KG1 (cell line): ENCODE measurements at places on chromosomes 2 and 18.

DNA sequence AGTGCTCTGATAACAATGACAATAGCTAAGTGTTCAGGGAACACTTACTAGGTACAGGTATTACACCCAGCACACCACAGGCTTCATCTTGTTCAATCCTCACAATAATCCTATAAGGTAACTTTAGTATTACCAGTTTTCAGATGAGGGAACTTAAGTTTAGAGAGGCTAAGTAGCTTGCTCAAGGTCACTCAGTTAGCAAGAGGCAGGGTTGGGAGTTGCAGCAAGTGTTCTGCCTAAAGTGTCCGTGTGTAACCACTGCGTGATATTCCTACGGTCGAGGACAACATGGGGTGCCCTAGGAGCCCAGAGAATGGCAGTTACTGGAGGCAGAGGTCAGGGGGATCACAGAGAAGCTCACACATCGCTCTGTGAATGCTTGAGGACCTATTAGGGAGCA lies 30.2 kb upstream of the EGR4 start:
- DNase-seq: no peak

DNA sequence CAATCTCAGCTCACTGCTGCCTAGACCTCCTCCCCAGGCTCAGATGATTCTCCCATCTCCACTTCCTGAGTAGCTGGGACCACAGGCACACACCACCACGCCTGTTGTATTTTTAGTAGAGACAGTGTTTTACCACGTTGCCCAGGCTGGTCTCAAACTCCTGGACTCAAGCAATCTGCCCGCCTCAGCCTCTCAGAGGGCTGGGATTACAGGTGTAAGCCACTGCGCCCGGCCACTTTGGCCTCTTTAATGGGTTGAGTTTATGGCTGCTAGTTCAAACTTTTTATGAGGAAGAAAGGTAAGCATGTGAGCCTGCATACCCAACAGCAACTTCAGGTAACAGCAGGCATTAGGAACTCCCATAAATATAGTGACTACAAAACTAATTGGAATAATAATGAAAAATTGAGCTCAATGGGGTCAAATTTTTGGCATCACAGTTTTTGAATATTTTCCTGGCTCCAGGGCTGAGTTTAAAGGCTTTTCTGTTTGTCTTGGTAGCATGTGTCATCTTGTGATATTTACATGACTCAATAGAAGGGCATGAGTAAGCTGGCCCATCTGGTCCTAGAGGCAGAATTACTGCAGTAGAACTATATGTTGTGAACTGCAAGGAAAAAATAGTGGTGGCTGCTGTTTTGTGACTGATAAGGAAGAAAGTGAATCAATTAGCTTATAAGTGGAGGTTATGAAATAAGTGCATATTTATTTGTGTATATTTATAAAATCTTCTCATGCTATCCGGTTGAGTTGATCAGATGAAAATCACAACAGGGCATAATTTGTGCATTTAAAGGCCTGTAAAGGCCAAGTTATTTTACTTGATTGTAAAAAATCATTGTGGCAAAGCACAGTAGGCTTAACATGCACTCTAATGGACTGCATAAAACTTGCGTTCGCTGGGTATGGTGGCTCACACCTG lies 24.8 kb downstream of the GALM start:
- no peak for DNase-seq

DNA sequence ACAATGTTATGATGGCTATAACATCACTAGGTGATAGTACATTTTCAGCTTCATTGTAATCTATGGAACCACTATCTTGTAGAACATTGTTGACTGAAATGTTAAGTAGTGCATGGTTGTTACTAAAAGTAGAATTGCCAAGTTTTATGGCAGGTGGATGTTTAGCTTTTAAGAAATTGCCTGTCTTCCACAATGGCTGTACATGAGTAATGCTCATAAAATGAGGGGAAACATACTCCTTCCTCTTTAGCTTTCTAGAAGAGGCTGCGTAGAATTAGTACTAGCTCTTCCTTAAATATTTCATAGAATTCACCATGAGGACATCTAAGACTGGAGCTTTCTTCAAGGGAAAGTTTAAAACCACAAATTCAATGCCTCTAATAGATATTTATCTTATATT lies 161.0 kb downstream of the TPGS2 start:
- no peak for DNase-seq

DNA sequence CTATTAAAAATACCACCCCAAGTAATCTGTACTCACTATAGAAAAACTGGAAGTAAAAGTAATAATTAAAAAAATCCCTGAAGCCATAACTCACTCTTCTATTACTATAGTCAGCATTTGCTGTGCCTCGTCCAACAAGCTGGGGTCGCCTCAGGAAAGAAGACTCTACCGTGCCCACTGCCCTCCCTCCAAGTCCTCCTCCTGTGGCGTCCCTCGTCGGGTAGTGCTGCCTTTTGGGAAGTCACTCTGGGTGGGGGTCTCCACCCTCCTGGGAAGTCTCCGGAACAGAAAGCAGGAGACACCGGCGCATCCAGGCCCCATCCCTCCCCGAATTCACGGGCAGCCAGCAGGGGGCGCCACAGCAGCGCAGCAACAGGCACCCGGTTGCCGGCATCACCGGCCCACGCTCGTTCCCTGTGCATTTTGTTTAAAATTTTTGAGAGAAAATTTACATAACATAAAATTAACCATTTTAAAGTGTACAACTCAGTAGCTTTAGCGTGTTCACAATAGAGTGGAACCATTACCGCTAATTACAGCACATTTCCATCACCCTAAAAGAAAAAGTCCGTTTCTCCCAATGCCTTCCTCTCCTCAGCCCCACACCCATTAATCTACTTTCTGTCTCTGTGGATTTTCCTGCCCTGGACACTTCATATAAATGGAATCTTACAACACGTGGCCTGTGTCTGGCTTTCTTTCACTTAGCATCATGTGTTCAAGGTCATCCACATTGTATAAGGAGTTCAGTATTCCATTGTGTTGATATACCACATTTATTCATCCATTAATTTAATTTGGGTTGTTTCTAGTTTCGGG lies 62.2 kb downstream of the ADNP2 start:
- no peak for DNase-seq

DNA sequence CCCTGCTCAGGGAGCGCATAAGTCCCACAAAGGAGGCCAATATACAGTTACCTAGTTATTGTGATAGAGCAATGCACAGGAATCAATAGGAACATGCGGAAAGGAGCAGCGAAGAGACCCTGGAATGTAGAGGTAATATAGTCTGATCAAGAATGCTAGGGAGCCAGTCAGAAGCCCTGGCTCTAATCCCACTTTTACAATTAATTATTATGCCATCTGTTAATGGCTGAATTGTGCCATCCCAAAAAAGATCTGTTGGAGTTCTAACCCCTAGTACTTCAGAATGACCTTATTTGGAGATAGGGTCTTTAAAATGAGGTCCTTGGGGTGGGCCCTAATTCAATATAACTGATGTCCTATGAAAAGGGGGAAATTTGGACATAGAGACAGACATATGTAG lies 7.7 kb upstream of the SPATS2L start:
- no peak for DNase-seq

GRCh38 chr2:157932480-157933159 lies 56.5 kb upstream of the ACVR1 start:
- no peak for DNase-seq

GRCh38 chr2:156672556-156673332 lies 236.6 kb downstream of the GPD2 start:
- DNase-seq: no peak

- DNase-seq: no peak
These were observed 112.7 kb upstream of the SERPINE2 start for GRCh38 chr2:224151680-224152310.

GRCh38 chr18:10376731-10377130 lies 77.7 kb upstream of the APCDD1 start:
- no peak for DNase-seq

GRCh38 chr18:32802591-32803451 lies 30.0 kb upstream of the KLHL14 start:
- DNase-seq: no peak

GRCh38 chr2:150230004-150230403 lies 257.5 kb downstream of the RND3 start:
- DNase-seq: no peak

DNA sequence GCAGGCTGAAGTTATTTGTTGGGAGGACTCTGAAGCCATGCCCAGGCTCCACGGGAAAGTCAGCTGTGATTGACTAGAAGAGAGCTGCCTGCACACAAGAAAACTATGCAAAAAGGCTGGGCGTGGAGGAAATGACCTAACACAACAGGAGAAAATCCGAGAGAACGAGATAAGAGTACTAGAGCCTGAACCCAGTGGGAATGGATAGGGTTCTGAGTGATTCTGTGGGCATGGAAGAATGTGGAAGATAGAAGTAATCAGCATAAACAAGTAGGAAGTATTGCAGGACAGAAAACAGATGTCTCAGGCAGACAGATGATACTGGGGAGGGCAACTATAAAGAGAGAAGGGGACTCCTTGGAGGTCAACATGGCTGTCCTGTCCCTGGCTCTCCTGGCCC lies 12.1 kb upstream of the COPS8 start:
- no peak for DNase-seq

DNA sequence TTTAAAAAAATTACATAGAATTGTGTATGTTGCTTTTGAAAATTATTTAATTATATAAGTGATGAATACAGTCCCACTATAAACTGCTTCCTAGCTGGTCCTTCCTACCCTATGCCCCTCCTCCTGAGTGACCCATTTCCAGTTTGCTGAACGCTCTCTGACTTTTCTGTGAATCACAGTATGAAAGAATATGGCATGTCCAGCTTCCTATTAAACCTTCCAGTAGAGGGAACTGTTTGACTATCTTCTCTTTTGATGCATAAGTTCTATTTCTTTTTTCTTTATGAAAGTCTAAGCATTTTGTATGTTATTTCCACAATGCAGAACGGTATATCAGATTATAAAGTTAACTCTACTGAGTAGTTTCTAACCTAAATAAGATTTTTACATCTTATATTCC lies 41.3 kb downstream of the PSMG2 start:
- DNase-seq: peak; percentile 8

GRCh38 chr2:43831543-43832294 lies 6.9 kb downstream of the ABCG5 start:
- DNase-seq: no peak

DNA sequence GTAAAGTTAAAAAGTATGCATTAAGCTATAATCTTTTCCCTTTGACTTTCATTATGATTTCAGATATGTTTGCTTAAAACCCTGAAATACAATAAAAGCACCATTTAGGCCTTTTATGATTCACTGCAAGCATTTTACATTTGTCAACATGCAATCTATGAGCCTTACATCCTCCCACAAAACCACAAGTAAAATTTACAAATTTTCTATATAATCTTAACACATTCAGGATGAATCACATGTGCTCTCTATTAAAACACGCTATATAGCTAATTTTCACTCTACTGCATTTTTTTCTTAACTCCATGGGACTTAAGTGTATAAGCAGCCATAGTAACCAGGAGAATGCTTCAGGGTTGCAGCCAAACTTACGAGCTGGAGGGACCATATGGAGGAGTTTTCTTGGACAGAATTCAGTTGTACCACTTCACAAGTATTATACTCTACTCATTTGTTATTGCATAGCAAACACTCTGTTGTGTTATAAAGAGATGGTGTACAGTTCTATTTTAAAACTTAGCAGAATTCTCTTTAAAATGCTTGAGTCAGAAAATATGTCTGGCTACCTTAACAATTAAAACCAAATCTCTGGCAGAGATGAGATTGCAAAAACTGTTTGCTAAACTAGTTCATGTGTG lies 293.2 kb downstream of the ALK start:
- DNase-seq: no peak

DNA sequence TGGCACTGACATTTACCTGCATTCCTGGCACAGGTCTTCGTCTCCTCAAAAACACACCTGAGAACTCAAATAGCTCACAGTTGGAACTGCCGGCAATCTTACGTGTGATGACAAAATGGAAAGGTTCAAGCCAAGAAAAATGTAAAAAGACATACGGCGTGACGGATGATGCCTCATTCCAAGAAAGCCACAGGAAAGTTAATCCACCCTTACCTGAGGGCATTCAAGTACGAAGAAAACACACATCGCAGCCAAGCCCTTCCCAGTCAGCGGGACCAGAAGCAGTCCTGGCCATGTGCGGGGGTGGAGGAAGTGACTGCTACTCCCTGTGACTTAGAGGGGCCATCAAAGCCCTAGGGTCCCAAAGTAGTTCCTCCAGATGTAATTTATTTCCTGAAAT lies 986.3 kb upstream of the CELF4 start:
- no peak for DNase-seq

- DNase-seq: no peak
These were observed 3.5 kb upstream of the NMUR1 start for GRCh38 chr2:231533777-231534125.

DNA sequence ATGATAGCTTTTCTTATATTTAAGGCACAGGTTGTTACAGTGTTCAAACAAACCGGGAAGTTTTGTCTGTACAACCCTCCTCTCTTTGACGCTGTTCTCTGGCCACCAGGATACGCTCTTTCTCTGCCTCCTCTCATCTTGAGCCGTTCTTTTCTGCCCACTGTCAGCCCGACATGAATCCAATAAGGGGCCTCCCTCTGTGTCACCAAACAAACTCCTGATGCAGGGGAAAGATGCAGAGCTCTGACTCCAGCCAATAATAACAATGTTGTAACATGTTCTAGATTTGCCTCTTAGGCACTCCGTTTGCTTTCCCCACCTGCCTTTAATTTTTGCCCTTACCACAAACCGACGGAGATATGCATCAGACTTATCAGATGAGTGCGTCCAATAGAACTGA lies 449.3 kb downstream of the SLC4A3 start:
- DNase-seq: no peak

- no peak for DNase-seq
These were observed 30.9 kb upstream of the EFEMP1 start for GRCh38 chr2:55954306-55955035.

DNA sequence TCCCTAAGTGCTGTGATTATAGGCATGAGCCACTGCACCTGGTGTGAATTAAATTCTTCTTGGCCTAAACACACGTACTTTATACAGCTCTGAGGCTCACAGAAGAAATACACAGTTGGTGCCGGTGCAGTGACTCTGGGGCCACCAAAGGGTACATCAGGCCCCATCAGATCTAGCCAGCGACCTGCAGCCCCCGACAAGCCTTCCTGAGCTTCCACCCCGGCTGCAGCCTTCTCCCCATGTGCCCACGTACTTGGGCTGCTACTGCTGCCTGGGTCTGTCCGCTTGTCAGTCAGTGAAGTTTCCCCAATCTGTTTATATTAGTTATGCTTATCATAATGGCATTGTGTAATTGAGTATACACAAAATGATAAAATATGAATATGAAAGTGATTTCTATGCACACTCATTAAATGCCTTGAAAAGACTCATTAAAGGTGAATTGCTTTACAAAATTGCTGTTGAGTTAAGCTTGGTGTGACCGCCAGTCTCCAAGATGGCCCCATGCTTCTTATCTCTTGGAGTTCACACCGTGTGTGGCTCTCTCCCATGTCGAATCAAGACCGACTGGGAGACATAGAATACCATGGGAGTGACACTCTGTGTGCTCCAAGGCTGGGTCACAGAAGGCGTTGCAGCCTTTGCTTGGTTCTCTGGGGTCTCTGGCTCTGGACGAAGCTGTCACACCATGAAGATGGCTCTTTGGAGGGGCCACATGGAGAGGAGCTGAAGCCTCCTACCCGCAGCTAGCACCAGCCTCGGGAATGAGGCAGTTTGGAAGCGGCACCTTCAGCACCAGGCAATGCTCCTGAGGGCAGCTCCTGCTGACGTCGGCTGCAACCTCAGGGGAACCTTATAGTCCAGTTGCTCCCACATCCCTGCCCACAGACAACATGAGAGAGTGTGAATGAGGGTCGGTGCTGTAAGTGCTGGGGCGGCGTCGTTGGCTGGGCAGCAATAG lies 29.2 kb upstream of the HPCAL1 start:
- DNase-seq: no peak

GRCh38 chr2:29598978-29599377 lies 322.4 kb downstream of the ALK start:
- no peak for DNase-seq

- no peak for DNase-seq
These were observed 230.7 kb downstream of the MYO3B start for GRCh38 chr2:170408461-170409163.
